Fibroblast of skin of left biceps (primary cell): ENCODE measurements at places on chromosomes 4 and X.

DNA sequence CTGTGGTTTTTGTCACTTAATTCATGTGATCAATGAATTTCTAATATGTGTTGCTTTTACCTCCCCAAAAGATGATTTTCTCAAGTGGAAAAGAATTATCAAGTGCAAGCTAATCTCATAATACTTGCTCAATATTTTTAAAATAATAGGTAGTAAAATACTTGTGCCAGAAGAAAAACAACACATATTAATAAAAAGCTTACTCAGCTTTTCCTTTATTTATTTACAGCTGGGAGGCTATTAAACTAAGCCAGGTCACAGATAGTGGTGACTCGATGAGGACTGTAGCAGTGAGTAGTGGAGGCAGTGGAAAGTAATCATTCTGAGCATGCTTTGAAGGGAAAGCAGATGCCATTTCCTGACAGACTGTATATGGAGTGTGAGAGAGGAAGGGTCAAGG is 96.1 kb downstream of the PRDM5 start:
- no peak for DNase-seq

GRCh38 chr4:94690851-94691254 is 66.9 kb upstream of the BMPR1B start:
- no peak for DNase-seq

- DNase-seq: no peak
These were observed 119.1 kb downstream of the SLITRK2 start for GRCh38 chrX:145936769-145937168.

- no peak for DNase-seq
These were observed 29.8 kb downstream of the FGFR3 start for GRCh38 chr4:1822568-1823544.

DNA sequence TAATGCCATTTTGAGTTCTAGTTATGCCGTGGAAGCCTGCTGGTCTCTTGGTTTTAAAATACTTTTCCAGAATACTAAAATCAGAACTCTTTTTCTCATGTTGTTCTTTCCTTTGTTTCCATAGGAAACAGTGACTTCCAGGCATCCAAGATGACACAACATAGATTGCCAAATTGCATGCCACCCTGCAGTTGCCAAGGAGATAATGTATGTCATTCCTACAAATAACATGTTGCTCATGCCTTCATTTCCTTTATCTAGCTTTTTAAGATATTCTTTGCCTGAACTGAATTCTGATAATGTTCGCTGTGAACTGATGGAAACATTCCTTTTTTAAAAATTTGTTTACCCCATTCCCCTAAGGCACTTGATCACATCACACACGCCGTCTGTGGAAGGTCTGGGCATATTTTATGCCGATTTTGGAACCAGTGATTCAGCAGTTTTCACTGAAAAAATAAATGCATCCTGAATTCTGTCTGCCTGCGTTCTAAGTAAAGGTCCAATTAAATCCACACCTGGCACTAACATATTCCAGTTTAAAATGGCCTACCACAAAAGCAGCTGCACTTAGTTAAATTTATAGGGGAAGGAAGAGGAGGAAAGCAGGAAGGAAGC is 38.0 kb upstream of the COX7B2 start:
- no peak for DNase-seq

DNA sequence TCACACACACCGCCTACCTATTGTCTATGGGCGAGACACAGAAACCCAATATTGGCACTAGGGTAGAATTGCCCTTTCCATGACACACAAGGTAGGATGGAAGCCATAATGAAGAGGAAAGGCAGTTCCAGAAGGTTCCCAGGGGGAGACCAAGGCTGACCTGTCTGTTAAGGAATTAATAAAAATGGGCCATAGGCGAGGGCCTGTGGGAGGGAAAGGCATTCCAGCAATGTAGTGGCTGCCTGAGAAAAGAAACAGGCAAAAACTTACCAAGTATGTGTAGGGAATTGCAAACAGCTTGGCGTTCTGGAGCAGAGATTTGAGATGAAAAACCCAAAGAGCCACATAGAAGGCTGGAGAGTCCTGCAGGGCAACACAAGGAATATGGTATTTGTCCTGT is 19.1 kb downstream of the MAGED2 start:
- no peak for DNase-seq

GRCh38 chrX:119516157-119516702 is 48.0 kb downstream of the SLC25A5 start:
- no peak for DNase-seq

DNA sequence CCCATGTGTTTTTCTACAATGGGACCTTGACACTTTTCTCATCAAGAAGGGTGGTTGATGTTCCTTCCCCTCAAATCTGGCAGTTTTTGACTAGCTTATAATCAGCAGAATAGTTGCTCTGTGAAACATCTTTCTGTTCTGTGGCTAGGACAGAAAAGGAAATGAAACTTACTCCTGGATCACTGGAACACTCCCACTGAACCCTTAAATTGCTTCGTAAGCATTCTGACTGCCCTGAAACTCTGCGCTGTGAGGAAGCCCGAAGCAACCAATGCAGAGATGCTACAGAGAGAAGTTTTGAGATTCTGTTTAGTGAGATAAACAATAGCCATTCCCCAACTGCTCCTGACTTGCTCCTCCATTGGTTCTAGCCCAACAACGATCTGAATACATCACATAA is 602.2 kb downstream of the CENPC start:
- DNase-seq: no peak

DNA sequence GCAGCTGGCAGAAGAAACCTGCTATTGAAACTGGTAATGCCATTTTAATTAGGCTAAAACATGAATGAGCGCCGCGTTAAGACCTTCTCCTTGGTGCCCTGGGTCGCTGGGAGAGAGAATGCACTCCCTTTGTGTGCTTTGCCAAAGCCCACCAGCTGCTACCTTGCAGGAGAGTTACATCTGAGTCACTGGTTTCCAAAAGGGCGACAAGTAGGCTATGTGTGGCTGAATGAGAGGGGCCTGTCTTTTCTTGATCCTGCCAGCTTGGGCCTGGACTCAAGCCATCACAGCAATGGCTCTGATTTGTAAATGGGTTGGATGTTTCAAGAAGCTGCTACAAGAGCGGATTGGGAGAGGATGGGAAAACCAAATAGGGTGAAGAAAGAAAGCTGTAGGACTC is 81.5 kb downstream of the NHS start:
- no peak for DNase-seq

DNA sequence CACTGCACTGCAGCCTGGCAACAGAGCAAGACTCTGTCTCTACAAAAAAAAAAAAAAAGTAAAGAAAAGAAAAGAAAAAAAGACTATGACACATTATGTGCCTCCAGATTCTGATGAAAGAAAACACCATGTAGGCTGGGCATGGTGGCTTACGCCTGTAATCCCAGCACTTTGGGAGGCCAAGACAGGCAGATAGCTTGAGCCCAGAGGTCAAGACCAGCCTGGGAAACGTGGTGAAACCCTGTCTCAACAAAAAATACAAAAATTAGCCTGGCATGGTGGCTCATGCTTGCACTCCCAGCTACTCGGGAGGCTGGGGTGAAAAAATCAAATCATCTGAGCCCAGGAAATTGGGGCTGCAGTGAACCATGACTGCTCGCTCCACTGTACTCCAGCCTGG is 19.4 kb downstream of the THOC2 start:
- no peak for DNase-seq

- DNase-seq: no peak
These were observed 276.6 kb downstream of the BCOR start for GRCh38 chrX:39820938-39821708.

- DNase-seq: no peak
These were observed 90.7 kb upstream of the BRS3 start for GRCh38 chrX:136397001-136397400.

GRCh38 chr4:30840571-30840970 is 120.4 kb downstream of the PCDH7 start:
- no peak for DNase-seq

- DNase-seq: no peak
These were observed 78.9 kb downstream of the AASDH start for GRCh38 chr4:56308384-56308783.

- DNase-seq: no peak
These were observed 877 bp upstream of the SLC16A2 start for GRCh38 chrX:74420196-74421035.

DNA sequence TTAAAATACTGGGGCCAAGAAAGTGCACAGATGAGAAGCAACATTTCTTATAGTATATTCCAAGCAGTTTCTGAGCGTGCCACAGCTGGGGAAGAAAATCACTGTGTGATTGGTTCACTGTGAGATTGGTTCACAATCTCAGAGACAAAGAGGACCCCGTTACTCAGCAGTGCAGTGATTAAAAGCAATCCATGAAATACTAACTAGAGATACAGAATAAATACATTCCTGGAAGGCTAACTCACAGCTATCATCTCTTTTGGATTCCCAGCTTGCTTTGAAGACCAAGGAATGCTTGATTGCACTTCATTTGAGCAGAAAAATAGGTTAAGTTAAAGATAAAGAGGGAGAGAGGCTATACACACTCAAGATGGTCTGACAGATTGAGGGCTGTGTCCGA is 132.1 kb upstream of the RAPGEF2 start:
- DNase-seq: no peak

- DNase-seq: no peak
These were observed 83.6 kb downstream of the REPS2 start for GRCh38 chrX:17030092-17030491.

GRCh38 chrX:10072786-10073568 is 83.8 kb upstream of the CLCN4 start:
- no peak for DNase-seq

- DNase-seq: no peak
These were observed 34.7 kb downstream of the LUZP4 start for GRCh38 chrX:115324194-115324593.

- DNase-seq: no peak
These were observed 140.2 kb upstream of the PJA1 start for GRCh38 chrX:69305333-69306062.

GRCh38 chr4:105923497-105924238 is 28.4 kb downstream of the NPNT start:
- no peak for DNase-seq

- DNase-seq: no peak
These were observed 845 bp downstream of the ZAR1 start for GRCh38 chr4:48490680-48491513.

GRCh38 chr4:23881674-23882337 is 8.0 kb downstream of the PPARGC1A start:
- no peak for DNase-seq

- peak; percentile 81 for DNase-seq
These were observed 63.8 kb upstream of the STS start for GRCh38 chrX:7083468-7084396.

DNA sequence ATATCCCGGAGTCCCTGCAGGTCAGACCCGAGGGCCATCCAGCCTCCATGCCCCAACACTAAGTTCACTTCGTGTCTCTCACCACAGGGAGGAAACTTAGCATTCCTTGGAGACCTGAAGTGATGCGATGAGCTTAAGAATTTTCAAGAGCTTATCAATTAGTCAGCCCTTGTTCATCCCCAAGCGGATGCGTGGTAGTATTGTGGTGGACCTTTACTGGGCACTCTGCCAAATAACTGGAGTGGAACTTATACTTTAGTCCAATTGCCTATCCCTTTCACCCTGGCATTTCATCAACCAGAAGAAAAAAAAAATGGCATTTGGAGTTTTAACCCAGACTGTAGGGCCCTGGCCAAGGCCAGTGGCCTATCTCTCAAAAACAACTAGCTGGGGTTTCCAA is 137.1 kb downstream of the RELL1 start:
- DNase-seq: peak; percentile 13

- peak; percentile 8 for DNase-seq
These were observed 43.5 kb downstream of the NUDT9 start for GRCh38 chr4:87465739-87466366.

- DNase-seq: no peak
These were observed 79.5 kb downstream of the CLNK start for GRCh38 chr4:10605031-10605430.

GRCh38 chrX:82087699-82088098 is 885.8 kb downstream of the SH3BGRL start:
- no peak for DNase-seq

- DNase-seq: no peak
These were observed 104.0 kb upstream of the SLC34A2 start for GRCh38 chr4:25551605-25552004.

DNA sequence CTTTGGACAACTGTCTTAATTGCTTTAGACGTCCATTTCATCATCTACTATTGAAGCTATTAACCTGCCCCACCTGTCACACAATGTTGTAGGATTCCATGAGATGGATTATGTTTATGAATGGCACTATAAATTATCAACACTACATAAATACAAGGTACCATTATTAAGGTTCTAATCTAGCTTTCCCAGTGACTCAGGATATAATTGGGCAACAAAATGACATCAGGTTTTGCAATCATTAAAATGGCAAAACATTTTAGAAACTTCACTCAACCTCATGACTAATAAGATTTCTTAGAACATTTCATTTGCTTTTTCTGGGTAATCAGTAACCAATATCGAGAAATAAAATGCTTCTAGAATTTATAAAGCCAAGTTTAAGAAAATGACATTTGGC is 9.2 kb downstream of the HOPX start:
- DNase-seq: no peak

GRCh38 chr4:6287017-6287788 is 17.6 kb downstream of the WFS1 start:
- DNase-seq: no peak

- no peak for DNase-seq
These were observed 177.4 kb upstream of the IL15 start for GRCh38 chr4:141459020-141459419.

DNA sequence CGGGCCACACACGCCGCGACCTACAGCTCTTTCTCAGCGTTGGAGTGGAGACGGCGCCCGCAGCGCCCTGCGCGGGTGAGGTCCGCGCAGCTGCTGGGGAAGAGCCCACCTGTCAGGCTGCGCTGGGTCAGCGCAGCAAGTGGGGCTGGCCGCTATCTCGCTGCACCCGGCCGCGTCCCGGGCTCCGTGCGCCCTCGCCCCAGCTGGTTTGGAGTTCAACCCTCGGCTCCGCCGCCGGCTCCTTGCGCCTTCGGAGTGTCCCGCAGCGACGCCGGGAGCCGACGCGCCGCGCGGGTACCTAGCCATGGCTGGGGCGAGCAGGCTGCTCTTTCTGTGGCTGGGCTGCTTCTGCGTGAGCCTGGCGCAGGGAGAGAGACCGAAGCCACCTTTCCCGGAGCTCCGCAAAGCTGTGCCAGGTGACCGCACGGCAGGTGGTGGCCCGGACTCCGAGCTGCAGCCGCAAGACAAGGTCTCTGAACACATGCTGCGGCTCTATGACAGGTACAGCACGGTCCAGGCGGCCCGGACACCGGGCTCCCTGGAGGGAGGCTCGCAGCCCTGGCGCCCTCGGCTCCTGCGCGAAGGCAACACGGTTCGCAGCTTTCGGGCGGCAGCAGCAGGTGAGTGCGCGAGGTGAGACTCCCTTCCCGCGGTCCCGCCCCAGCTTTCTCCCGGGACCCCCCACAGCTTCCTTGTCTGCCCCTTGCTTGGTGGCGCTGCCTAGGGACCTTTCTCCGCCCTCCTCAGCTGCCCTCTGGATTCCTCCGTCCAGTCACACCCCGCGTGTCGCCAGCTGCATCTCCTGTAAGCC is 678 bp downstream of the BMP3 start:
- no peak for DNase-seq

DNA sequence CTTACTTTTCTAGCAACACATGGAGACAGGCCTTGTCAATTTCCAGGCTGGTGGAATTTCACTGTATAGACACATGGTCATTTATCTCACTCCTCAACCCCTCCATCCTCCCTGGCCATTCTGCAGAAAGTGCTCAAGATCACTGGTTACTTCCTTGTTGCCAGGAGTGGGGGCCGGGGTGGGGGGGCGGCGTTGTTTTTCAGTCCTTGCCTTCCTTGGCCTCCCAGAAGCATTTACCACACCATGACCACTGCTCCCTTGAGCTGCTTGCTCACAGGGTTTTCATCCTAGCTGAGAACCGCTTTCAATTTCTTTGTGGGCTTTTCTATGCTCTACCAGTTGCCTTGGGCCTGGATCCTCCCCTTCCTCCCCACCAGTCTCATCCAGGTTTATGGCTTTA is 14.1 kb upstream of the BCOR start:
- DNase-seq: no peak
